AG09309 (cell line): ENCODE measurements at places on chromosomes 4 and X.

GRCh38 chr4:93960450-93960849 lies 131.9 kb downstream of the ATOH1 start:
- no peak for DNase-seq

DNA sequence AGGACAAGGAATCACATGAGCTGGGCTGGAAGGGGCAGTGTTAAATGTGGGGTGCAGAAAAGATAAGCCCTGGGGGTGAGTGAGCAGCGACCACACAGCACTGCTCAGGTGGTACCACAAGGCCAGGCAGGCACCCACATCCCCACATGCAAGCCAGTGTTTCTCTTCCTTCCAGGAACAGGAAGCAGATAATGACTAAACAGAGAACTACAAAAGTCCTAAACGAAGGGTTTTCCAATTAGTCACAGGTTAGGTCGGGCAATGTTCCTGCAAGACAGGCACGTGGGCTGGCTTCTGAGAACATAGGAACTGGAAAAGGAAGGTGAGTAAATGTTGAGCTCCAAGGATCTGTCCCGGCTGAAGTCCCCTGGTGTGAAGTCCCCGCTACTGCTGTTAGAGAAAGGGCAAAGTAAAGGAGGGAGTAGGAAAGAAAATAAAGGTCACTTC lies 19.5 kb downstream of the RELL1 start:
- peak; percentile 43 for DNase-seq

DNA sequence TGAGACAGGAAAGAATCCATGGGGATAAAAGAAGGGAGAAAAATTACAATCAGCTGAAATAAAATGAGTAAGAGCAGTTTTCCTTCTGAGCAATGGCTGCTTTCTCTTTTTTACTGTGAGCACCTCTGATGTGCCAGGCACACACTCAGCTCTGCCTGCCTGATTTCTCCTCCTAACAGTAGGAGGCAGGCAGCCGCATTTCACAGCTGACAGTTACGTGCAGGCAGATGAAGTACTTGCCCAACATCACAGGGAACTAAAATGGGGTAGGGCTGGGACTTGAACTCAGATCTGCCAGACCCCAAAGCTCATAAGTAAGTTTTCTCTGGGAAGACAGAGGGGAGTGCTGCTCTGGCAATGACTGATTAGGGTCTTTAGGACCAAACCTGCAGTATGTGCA lies 54.6 kb downstream of the C4orf50 start:
- DNase-seq, result no peak

GRCh38 chr4:101101072-101101471 lies 246.3 kb downstream of the PPP3CA start:
- DNase-seq, result no peak

DNA sequence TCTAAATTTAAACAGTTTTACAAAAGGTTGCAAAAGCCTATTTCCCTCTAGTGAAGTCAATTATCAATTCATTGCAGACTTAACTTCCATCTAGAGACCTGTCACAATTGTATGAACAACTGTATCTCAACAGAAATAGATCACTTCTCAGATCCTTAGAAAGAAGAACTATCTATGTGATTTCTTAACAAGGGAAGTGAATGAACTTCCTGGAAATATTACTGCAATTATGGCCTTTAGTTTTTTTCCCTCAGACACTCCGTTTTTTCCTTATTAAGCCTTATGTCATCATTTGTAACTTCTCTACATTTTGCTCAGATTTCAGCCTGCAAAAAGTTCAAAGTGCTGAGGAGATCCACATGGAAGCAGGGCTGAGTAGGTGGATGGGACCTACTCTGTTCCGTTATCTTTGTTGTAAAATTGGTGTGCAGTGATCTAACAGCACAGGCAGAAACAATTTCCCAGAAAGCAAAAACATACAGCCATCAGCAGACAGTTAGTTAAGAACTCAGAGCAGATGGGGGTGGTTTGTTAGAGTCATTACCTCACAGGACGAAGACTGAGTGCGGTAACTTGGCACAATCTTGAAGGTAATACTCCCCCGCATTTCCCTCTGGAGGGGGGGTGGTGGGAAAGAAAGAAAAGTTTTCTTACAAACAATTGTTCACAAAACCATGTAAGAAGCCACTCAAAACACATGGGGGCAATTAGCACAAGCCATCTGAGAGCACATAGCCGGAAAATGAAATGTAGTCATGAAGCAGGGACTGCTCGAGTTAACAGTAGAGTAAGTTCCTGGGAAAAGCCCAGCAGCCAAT lies 112.3 kb downstream of the NYX start:
- peak; percentile 44 for DNase-seq

GRCh38 chr4:137448402-137448801 lies 83.9 kb downstream of the PCDH18 start:
- DNase-seq, result no peak

- no peak for DNase-seq
Observed at GRCh38 chr4:126647756-126648397, 984.9 kb upstream of the INTU start.

GRCh38 chr4:74794382-74795010 lies at the start of gene BTC:
TSS of gene BTC (minus strand) at chr4:74794523. CDS start at chr4:74794325, 198 bp downstream.
- DNase-seq, result no peak

- no peak for DNase-seq
Observed at GRCh38 chr4:110124711-110125110, 73.7 kb downstream of the ELOVL6 start.

DNA sequence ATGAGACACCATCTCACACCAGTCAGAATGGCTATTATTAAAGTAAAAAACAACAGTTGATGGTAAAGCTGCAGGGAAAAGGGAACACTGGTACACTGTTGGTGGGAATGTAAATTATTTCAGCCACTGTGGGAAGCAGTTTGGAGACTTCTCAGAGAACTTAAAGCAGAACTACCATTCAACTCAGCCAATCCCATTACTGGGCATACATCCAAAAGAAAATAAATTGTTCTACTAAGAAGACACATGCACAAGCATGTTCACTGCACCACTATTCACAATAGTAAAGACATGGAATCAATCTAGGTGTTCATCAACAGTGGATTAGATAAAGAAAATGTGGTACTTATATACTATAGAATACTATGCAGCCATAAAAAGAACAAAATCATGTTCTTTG lies 135.0 kb downstream of the REELD1 start:
- no peak for DNase-seq

DNA sequence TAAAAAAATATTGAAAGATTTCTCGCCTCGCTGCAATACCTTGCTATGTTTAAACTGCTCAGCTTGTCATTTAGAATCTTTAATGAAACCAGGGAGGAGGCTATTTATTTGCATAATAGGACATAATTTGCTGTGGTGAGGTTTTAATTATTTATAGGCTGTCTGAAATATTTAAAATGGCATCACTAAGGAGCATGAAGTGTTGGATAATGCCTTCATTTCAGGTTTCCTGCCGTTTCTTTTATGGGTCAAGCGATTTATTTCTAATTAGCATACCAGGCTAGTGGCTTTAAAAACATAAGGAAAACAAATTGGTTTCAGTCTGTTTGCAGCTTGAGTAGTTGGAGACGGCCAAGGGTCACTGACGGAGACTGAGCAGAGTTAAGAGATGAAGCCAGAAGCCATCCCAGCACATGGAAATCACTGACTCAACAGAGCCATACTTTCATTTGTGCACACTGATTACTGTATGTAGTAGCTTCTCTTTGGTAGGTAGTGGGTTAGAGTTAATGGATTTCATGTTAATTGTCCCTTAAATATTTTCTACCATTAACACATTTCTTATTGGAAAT lies 1962.4 kb upstream of the TENM3 start:
- no peak for DNase-seq

- DNase-seq, result peak; percentile 47
Observed at GRCh38 chrX:10240918-10241317, 84.1 kb downstream of the CLCN4 start.

DNA sequence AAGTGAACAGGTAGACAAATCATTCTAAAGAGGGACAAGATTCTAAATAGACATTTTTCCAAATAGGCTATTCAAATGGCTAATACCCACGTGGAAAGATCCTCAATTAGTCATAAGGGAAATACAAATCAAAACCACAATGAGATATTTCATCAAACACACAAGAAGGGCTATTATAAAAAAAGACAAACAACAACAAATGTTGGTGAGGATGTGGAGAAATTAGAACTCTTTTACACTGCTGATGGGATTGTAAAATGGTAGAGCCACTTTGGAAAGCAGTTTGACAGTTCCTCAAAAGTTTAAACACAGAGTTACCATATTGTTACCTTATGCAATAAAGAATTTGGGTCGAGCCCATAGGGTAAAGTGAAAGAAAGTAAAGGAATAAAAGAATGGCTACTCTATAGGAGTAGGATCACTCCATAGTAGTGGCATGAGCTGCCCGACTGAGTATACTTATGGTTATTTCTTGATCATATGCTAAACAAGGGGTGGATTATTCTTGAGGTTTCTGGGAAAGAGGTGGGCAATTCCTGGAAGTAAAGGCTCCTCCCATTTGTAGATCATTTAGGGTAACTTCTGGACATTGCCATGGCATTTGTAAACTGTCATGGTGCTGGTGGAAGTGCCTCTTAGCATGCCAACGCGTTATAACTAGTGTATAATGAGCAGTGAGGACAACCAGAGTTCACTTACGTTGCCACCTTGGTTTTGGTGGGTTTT lies 58.9 kb upstream of the FAM9C start:
- no peak for DNase-seq

- DNase-seq, result no peak
Observed at GRCh38 chrX:21959362-21960051, 19.0 kb downstream of the SMS start.
